ENCODE measurements at places on chromosomes 11 and 22.

DNA sequence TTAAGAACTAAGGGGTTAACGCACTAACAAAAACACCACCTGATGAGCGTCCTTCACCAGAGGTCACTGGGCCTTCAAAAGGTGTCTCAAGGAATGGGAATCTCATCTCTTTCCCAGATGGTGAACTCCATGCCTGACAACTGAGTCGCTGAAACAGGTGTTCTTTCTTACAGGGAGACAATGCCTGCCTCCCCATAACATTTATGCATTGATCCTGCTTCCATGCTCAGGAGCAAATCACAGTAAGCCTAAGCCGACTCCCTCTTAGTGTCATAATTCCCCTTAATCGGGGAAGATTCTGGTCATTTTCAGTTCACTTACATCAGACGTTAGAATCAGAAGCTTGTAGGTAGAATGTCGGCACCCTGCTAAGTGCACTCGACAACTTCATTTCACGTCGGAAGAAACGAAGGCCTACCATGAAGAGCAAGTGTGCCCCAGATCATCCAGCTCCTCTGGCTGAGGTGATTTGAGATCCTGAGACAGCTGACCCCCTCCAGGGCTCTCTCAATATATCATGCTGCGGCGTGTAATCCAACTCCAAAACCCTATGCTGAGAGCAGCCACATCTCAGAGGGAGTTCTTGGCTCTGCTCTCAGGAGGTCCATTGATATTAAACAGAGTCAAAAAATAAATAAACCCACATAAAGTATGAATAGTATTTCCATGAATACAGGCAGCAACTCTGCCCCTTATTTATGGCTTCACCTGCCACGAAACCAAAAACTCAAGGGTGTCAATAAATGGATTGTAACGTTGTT is 163.1 kb downstream of the LARGE1 start:
- DNase-seq = no peak

DNA sequence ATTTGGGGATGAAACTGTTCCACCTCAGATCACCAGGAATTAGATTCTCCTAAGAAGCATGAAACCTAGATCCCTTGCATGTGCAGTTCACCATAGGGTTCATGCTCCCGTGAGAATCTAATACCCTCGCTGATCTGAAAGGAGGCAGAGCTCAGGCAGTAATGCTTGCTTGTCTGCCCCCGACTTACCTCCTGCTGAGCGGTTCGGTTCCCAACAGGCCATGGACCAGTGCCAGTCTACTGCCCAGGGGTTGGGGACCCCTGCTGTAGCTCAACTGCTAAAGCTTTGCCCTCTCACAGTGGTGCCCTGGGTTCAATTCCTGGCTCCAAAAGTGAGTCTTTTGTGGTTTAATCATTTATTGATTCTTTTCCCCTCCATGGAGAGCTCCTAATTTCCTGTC is 3.4 kb downstream of the JAML start:
- DNase-seq = no peak

DNA sequence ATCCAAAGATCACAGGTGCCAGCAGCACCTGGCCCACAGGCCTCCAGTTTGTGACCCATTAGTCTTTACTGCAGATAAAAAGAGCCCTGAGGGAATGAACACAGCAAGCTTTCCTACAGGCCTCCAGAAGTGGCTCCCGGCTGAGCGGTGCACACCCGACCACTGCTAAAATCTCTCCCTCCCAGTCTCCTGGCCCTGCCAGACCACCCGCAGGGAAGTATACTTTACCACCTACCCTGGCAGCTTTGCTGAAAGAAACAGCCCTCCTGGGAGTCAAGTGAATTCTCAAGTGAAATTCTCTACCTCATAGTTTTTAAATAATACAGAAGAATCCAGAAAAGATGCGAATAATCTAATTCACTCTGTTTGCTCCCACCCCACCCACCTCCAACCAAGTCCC is 15.4 kb upstream of the MTNR1B start:
- DNase-seq = no peak

DNA sequence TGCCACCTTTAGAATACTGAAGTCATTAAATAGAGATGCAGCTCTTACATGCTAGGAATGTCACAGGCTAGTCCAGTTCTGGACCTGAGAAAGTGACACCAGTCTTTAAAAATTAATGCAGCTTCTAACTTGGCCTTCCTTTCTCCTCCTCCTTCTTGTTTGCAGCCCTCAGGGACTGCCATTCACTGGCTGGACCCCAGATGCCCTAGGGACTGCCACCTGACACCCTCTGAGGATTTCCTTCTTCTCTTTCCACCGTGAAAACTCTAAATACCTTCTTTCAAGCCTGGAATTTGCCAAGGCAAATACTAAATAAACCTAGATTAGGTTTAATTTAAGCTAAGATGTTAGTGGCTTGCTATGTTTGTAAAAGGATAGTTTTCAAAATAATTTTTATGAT is 78.4 kb downstream of the MUC15 start:
- no peak for DNase-seq

DNA sequence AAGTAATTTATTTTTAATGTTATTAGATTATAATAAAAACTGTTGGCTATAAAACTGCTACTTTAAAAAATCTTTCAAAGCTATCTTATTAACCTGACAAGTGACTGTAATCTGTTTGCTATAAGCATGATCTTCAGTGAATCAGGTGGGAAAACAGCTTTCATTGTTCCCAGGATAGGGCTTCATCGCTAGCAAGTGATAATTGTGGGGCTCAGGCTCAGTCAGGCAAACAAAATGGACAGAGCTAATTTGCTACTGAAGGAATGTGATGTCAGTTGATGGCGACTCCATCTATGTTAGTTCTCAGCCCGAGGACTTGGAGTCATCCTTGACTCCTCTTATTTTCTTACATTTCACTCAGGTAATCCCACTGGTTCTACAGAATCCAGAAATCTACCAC is 125.0 kb downstream of the RASSF10 start:
- no peak for DNase-seq

- DNase-seq = no peak
Observed at GRCh38 chr11:1916986-1917522, 2.4 kb upstream of the TNNT3 start.

DNA sequence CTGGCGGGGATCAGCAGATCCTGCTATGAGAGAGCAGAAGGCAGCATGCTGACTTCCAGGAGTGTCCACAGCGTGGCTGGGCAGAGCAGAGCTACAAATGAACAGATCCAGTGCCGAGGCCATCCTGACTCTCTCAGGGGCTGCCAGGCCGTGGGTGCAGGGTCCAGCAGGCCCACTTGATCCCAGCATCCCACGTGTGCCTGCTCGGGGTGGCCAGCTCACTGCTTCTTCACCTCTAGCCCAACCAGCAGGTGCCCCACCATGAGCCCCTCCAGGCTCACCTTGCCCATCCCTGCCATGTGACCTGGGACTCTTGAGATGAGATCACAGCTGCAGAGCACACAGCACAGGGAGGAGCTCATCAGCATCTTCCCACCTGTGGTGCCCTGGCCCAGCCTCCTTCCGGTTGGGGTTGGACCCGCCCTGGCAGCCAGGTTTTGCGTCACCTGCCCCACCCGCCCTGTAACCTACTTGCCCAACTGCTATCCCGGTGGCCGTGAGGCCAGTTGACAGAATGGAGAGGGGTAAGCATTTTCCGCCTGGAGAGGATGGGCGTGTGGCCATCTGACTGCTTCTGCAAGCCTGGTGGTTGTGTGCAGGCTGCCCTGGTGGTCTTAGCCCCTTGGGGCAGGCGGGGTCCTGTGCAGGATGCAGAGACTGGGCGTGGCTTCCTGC is 11.0 kb downstream of the TANGO2 start:
- DNase-seq = no peak

DNA sequence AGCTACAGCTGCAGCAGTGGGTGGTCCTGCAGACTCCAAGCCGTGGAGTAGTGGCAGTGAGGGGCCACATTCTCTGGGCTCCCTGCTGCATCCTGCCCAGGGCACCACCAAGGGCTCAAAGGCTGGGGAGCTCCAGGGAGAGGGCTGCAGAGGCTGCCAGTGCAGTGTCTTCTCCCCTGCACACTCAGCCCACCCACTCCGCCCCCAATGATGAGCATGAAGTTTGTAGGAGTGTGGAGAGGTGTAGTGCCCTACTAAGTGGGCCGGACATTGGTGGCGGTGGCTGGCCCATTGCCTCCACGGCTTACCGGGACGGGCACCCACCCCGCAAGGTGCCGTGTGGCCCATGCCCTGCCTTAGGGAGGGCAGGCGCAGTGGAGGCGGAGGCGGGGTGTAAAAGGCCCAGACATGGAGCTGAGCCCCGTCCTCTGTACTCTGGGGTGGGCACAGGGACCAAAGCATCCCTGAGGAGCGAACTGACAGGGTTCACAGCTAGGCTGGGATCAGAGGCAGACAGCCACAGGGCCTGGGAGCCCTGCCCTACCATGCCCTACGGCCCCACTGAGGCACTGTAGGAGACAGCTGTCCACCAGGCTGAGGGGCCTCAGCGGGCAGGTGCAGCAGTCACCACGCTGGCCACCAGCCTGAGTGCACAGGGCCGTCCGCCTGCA is 18.9 kb downstream of the ARVCF start:
- no peak for DNase-seq

- DNase-seq = no peak
Observed at GRCh38 chr11:110465231-110465630, 35.5 kb downstream of the FDX1 start.

DNA sequence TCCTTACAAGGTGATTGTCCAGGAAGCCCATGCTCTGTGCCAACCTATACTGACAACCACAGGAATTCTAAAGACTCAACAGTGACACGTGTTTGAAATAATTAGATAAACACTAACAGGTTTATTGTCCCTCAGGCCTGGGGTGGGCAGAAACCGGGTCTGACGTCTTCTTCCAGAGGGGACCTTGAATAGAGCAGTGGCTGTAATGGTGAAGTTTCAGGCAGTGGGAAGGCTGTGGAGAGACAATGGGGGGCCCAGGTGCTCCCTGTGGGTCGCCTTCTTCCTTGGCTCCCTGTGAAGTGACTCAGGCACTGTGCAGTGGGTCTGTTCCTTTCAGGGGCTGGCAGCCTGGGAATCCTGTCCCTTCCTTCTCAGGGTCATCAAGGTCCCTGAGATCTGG is 54.6 kb downstream of the OTOG start:
- DNase-seq = no peak

GRCh38 chr11:83374311-83374710 is 88.1 kb upstream of the CCDC90B start:
- DNase-seq = no peak

DNA sequence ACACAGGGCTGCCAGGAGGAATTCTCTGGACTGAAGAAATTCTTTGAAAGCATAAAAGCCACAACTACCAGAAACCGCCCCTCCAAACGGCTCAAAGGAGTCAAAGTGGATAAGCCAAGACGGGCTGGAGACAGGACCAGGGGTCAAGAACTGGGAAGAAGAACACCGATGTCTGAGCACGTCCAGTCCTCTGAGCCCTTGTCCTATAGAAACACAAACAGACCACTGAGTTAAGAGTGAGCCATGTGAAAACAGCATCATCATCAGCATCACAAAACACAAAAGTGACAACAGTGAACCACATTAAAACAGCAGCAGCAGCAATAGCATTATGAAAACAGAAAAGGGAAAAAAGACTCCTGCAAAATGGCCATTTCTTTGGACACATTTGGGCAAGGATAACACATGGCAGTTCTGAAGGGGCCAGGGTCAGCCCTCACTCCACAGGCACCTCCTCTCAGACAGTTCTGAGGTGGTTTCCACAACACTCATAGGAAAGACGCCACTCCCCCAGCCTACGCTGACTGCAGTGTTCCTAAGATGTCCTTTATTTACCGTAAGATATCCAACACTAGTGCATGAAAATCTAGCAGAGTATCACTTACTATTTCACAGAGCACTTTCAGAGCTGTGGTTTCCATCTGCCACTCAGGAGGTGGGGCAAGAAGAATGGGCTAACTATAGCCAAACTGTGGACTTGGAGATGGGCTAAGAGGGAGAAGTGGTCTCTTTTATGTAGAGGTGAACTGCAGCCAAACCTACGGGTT is 28.6 kb upstream of the YPEL1 start:
- no peak for DNase-seq

DNA sequence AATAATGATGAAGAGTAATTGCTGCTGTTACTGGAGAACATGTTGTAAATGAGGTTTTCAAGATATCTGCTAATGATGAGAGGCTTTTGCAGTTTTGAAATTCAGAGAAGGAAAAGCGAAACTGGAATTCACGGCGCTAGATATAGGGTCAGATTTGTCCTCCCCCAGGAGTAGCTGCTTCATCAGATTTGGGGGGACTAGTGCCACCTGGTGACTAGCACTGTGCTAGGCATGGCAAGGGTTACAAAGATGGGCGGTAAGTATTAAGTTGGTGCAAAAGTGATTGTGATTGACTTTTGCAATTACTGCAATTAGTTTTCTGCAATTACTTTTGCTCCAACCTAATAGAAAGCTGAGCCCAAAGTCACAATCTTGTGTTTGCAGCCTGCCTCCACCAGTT is 879.9 kb upstream of the TENM4 start:
- DNase-seq = no peak

DNA sequence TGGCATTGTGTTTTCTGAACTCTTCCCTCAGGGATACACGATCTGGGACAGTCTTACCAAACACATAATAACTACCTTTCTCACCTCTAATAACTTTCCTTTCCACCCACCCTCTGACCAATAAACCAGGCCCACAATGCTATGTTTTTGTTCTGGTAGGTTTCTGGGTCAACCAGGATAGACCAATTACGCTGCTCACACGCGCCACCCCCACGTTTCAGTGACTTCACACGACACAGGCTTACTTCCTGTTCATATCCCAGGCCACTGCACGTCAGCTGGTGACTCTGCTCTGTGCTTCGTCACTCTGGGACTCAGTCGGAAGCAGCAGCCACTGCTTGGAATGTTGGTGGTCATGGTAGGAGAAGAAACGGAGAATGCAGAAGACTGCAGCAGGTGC is 2.5 kb downstream of the KRTAP5-4 start:
- no peak for DNase-seq

DNA sequence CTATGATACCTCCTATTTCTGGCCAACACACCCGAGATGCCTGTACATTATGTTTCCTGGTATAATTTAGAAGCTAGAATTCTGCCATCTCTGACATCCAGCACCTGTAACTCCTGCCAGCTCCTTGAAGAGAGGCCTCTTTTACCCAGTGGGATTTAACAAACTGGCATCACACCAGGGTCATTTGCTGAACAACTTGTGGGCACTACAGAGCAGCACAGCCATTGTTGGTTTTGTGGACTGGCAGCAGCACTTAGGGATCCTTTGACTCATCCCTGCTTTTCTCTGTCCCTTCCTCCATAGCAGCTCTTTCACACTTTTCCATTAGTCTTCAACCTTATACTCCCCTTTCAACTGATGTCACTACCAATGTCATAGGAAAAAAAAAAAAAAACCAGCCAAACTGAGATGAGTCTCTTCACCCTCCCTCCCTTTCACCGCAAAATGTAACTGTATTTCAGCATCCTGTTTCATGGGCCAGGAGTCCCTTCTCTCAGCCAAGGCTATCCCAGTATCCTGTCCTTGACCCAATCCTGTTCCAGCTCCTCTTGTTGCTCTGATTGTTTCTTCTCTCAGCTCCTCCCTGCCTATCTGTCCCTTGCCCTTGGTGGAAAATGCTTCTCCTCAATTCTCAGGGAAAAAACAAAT is 68.7 kb downstream of the PPFIBP2 start:
- no peak for DNase-seq

Measured in LNCaP clone FGC (cell line).